ENCODE measurements at places on chromosomes 1 and 21.

GRCh38 chr21:33514229-33514628 is 22.7 kb upstream of the DNAJC28 start:
- no peak for DNase-seq

DNA sequence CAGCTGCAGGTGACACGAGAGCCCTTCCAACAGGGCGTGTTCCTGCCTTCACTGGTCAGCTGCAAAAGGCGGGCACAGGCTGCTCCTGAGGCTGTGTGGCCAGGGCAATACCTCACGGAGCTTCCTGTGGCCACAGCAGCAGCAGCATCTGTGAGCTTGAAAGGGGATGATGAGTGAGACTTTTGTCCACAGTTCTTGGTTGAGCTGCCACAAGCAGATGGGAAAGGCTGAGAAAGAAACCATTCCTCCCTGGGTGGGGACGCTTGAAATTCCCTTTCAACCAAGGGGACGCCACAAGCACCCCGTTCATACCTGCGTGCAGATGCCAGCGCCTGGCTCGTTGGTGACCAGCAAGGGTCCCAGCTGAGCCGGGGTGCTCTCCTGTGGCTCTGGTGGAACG is 37.6 kb downstream of the B3GALT5 start:
- DNase-seq, result no peak

- no peak for DNase-seq
Observed at GRCh38 chr1:240869071-240869470, 257.1 kb upstream of the GREM2 start.

GRCh38 chr1:119367432-119368124 is 1.0 kb upstream of the HAO2 start:
- DNase-seq, result no peak

DNA sequence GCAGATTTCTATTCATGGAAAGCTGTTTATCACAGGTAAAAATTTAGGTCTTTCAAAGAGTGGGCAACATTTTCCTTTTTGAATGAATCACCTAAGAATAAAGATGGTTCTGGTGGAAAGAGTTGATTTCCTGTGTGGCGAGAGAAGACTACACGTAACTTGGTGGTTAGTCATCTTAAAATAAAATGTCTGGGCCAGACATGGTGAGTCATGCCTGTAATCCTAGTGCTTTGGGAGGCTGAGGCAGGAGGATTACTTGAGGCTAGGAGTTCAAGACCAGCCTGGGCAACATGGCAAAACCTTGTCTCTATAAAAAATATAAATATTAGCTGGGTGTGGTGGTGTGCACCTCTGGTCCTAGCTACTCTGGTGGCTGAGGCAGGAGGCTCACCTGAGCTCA is 65.7 kb downstream of the DISP1 start:
- DNase-seq, result no peak

- DNase-seq, result no peak
Observed at GRCh38 chr1:2258996-2259395, 30.9 kb downstream of the SKI start.

GRCh38 chr1:209549443-209550205 is 33.9 kb upstream of the CAMK1G start:
- DNase-seq, result no peak

GRCh38 chr1:100683448-100684349 is 35.8 kb upstream of the VCAM1 start:
- no peak for DNase-seq

DNA sequence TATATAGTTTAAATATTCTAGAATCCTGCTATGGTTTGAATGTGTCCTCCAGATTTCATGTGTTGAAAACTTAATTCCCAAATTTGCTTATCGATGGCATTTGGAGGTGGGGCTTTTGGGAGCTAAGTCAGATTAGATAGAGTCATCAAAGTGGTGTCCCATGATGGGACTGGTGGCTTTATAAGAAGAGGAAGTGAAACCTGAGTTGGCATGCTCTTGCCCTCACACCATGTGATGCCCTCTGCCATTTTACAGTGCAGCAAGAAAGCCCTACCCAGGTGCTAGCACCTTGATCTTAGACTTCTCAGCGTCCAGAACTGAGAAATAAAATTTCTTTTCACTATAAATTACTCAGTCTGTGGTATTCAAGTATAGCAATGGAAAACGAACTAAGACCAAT is 111.3 kb downstream of the TGFB2 start:
- no peak for DNase-seq

DNA sequence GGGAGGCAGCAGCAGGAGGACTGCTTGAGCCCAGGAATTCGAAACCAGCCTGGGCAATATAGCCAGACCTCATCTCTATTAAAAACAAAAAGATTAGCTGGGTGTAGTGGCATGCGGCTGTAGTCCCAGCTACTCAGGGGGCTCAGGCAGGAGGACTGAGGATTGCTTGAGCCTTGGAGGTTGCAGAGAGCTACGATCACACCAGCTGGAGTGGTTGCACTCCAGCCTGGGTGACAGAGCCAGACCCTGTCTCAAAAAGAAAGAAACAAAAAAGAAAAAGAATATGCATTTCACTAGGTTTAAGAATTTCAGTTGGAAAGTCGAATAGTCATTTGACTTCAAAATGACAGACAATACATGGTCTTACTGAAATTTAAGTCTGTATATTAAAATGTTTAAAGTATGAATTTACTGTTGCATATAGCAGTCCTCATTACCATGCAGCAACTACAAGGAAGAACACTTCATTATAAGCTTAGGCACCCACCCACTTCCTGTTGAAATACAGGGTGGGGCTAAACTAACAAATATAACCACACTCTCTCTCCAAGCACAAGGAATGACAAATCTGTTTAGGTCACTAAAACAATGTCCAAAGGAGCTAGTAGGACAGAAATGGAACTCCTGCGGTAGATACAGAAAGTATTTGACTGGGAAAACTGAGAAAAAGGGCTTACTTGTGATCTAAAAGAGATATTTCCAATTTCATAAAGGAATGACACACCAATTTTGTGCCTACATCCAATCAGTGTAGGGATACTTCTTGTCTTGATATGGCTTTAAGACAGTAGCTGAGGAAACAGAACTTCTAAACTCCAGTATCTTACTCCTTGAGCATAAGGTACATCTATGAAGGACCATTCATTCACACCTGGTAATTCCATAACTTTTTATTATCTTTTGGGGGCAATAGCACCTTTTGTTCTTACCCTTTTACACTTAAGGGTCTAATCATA is 44.1 kb downstream of the GPR3 start:
- no peak for DNase-seq

DNA sequence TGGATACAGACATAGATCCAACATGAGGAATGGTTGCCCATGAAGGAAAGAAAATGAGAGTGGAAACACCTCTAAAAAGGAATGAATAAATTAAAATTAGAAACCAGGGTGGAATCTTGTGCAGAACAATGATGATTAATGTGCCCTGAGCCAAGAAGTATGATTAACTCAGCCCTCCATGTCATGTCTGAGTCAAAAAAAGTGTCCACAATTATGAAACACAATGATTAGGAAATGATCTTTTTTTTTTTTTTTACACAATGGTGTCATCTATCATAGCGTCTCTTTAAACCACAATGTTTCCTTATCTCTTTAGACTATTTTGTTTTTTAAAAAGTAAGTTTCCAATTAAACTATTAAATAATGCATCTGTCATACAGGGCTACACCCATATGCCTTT is 78.9 kb upstream of the RAB4A start:
- DNase-seq, result no peak

GRCh38 chr1:184035719-184036516 is 1.6 kb downstream of the COLGALT2 start:
- DNase-seq, result no peak

DNA sequence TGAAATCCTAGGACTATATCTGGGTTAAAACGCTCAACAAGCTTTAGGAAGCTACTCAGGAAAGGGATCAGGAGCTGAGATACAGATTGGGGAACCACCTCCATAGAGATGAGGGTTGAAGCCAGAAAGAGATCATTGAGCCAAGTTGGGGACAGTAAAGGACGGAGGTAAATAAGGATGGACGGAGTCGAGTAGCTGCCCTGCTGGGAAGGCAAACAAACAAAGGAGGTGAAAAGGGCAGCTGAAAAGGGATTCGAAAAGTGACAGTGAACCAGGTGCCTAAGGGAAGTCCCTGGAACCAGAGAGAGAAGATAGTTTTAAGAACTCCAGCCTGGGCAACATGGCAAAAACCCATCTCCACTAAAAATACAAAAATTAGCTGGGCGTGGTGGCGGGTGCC is 6.3 kb upstream of the CAMSAP2 start:
- DNase-seq, result no peak

DNA sequence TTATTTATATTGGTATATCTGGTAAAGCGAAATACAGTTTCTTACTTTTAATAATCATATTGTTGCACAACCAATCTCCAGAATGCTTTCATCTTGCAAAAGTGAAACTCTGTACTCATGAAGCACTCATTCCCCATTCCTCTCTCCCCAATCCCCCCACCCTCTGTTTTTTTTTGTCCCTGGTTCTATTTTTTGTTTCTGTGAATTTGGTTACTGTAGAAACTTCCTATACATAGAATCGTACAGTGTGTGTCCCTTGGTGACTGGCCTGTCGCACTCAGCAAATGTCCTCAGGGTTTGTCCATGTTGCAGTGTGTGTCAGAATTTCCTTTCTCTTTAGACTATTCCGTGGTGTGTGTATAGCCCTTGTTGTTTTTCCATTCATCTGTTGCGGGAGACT is 7.9 kb upstream of the NLRP3 start:
- no peak for DNase-seq

- no peak for DNase-seq
Observed at GRCh38 chr1:211377539-211378450, 51.2 kb downstream of the TRAF5 start.

DNA sequence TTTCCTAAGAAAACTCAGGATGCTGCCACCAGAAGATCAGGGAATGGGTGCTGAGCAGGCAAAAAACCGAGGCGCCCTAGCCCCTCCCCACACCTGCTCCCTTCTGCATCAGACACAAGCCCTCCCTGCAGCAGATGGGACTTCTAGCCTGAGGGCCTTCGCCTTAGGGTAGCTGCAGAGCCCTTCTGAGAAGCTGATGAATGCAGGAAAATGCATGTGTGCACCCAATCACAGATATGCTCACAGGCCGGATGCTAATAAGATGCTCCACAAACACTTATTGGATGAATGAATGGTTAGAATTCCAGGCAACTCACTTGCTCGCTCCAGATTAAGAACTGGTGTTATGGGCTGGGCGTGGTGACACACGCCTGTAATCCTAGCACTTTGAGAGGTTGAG is 6.8 kb upstream of the C1orf210 start:
- DNase-seq, result no peak

GRCh38 chr1:7256526-7256925 is 471.3 kb downstream of the CAMTA1 start:
- DNase-seq, result no peak

DNA sequence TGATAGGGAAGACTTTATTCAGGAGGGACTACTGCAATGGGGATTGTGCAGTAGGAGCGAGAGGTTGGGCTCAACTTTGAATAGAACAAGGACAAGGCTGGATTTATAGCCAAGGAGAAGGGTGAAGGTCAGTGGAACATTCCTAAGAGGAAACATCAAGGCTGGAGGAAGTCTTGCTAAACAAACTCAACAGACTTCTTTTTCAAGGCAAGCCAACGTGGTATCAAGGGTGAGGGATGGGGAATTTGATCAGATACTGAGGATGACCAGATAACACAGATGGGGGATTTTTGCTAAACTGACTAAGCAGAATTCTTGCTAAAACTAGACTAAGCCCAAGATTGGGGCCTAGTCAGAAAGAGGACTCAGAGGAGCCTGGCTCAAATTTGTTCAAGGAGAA is 107.3 kb downstream of the DUSP10 start:
- DNase-seq, result no peak

DNA sequence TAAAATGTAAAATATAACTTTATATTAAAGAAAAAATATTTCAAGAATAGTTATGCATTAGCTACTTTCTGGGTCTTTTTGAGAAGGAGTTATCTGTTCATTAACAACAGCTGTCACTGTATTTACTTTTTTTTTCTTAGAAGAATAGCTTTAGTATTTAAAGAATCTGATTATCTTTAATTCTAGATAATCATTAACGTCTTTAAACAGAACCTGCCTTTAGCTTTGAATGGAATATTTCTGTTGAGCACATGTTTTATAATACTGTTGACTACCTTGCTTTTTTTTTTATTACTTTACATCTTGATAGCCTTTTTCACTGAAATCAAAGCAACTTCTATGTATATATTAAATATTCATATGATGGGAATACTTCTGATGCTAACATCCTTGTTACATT is 132.0 kb downstream of the CLEC20A start:
- no peak for DNase-seq

- no peak for DNase-seq
Observed at GRCh38 chr1:50851034-50851433, 109.0 kb downstream of the FAF1 start.

DNA sequence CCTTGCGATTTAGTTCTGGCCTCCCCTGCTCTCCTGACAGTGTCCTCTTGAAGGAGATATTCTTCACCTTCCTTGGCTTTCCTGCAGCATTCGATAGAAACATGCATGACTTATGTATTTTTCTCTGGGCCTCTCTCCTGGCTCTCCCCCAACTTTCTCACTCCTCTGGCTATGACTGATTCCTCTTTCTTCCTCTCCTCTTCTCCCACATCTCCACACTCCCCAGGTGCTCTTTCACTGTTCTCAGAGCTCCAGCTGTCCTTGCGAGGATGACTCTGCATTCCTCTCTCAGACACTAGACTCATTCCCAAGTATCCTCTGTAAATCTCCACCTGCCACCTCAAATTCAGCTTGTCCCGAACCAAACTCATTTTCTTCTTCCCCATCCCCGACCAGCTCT is 18.0 kb downstream of the LRRC42 start:
- DNase-seq, result no peak

DNA sequence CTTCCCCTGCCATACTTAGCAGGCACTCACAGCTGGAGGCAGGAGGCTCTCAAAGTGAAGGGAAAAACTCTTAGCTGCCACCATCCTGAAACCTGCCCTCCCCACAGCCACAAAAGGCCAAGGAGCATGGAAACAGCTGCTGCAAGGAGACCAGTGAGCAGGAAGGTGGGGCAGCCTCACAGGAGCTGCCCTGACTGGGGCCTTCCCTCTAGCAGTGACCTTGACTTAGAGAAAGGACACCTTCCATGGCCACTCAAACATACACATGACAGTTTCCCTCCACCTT is 126.3 kb downstream of the HIVEP3 start:
- DNase-seq, result no peak

- DNase-seq, result no peak
Observed at GRCh38 chr1:72122099-72122880, 160.0 kb downstream of the NEGR1 start.

DNA sequence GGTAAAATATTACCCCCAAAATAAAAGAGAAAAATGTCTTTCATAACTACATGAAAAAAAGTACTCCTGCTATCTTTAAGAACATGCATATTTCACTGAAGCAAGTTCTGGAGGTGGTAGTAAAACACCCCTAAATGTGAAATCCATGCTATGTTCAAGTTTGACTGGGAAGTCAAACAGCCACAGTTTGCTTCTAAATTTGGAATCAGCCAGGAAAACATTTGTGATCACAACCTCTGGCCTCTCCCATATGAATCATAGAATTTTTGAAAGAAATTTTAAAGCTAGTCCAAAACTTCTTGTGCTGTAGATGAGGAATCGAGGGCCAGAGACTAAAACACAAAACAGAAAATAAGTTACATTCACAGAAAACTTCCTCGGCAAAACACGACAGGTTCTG is 6.6 kb downstream of the SORT1 start:
- no peak for DNase-seq

- no peak for DNase-seq
Observed at GRCh38 chr1:29858646-29859045, 622.3 kb downstream of the PTPRU start.

- DNase-seq, result no peak
Observed at GRCh38 chr1:6723621-6724428, 22.2 kb upstream of the DNAJC11 start.

Data from CMK (cell line).